ENCODE measurements at places on chromosomes 13 and 19. TPM values are rescaled to one million over a fixed set of nuclear protein-coding genes. Genes with fewer than 3 reads are reported as not detected.

The FBXO27 gene
- 1.1 TPM for total RNA-seq

The ZNF345 gene
- total RNA-seq, result 5.2 TPM

The LILRB2 gene
- total RNA-seq, result 3.4 TPM

The KL gene
- total RNA-seq, result 1.1 TPM

The ANGPTL4 gene
- total RNA-seq, result 12.1 TPM

GRCh38 chr13:46507981-46508380 lies 45.0 kb upstream of the LRCH1 start:
- DNase-seq, result no peak

DNA sequence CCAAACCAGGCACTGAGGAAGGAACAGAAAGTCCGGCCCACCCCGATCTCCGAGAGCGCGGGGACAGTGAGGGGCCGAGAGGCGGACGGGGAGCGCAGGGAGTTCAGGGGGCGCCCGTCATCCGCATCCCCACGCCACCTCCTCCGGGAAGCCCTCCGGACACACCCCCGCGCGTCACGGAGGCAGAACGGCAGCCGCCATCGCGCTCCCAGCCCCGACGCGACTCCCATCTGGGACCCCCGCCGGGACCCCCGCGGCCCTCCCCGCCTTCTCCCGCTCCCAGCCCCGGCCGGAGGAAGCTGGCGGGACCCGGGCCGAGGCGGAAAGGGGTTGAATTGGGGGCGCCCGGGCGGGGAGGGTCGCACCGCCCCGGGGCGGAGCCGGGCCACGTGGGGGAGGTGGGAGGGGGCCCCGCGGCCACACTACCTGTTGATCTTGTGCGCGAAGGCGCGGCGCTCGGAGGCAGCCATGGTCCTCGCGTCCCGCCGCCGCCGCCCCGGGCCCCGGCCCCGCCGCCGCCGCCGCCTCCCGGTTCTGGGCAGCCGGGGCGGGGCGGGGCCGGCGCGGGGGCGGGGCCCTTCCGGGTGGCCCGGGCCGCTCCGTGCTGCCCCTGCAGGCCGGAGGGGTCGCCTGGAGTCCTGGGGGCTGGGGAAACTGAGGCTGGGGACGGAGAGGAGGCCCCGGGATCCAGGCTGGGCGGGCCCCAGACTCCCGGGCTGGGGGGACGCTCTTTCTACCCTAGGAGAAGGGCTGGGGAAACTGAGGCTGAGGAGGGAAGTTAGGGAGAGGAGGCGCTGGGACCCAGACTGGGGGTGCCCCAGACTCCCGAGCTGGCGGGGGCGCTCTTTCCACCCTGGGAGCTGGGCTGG lies at the start of gene DOCK6:
DOCK6 (minus strand) TSS at position 554 of the 869 bp plus-strand sequence; CDS start at position 470, 84 bp downstream.
- peak; percentile 69 for DNase-seq

DNA sequence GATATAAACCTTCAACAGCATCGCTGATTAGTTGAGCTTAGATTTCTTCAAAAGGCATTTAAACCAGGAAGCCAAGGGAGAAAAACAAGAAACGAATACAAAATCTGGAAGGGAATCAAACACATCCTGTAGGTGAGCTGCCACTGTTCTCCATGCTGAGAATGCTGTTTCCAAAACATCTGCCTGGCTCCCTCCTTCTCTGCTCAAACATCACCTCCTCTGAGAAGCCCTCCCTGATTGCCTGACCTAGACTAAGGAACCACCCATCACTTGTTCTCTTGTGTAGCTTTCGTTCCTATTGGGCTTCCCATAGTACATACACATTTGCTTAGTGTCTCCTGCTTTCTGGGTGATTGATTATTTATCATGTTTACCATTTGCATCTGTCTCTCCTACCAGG lies 152.7 kb downstream of the CACNA1A start:
- DNase-seq, result no peak

DNA sequence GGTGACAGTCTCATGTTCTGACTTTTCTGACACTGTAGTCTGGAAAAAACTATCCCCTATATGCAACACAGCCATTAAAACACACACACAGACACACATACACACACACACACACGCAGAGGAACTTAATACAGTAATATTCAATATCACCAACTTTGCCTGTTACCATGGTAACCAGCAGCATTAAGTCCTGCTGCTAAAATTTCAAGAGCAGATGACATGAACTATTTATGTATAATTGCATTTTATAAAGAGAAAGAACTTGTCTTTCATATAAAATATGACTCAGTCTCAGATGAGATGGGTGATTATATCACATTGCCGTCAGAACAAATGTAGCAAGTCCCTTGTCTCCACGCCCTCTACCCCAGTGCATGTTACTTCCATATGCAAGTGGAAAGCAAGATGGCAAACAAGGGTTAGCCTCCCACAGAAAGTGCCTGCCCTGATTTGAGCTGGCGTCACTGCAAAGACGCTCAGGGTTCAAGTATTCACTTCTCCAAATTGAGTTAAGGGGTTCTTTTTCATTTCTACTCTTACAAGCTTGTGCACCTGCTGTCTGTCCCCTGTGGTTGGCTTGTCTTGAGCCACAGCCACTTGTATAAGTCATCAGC lies 576.8 kb downstream of the UQCRFS1 start:
- no peak for DNase-seq

- peak; percentile 90 for DNase-seq
These were observed 11.5 kb downstream of the APLP1 start for GRCh38 chr19:35879770-35880317.

GRCh38 chr19:6667114-6667627 lies 2.8 kb downstream of the TNFSF14 start:
- no peak for DNase-seq

Measured in transverse colon (tissue), 4 donors.